ENCODE measurements at places on chromosomes 2 and 18.

DNA sequence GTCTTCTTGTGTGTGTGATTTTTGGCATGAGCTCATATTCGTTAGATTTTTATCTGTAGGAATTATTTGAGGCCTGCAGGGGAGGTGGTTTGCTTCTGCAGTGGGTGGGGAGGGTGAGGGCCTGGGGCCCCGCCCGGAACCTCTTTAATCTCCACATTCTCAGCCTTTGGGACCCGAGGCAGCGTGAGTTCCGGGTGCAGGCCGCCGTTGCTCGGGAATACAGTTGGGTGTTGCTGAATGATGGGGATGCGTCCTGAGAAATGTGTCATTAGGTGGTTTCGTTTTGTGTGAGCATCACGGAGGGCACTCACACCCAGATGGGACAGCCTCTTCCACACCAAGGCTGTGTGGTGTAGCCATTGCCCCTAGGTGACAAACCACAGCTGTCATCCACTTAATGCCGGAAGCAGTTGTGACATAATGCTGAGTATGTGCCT lies 13.7 kb upstream of the GAL3ST2 start:
- DNase-seq, result peak; percentile 70

- DNase-seq, result no peak
Measured at GRCh38 chr18:62723666-62724281, 8.4 kb downstream of the PHLPP1 start.

DNA sequence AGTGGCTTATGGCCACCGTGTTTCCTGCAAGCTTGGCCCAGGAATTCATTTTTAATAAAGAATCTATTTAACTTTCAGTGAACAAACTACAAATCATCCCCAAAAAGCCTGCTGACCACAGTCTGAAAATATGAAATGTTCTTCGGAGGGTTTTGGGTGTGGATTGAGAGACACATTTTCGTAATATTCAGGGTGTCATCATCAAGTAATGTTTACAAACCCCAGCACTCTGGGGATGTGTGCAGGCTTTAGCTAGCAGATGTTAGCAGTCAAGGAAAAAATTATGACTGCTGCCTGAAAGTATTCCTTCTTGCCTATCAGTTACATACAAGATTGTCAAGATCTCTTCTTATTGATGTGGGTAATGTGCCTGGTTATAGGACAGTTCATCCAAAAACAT lies 143.9 kb upstream of the FN1 start:
- no peak for DNase-seq

DNA sequence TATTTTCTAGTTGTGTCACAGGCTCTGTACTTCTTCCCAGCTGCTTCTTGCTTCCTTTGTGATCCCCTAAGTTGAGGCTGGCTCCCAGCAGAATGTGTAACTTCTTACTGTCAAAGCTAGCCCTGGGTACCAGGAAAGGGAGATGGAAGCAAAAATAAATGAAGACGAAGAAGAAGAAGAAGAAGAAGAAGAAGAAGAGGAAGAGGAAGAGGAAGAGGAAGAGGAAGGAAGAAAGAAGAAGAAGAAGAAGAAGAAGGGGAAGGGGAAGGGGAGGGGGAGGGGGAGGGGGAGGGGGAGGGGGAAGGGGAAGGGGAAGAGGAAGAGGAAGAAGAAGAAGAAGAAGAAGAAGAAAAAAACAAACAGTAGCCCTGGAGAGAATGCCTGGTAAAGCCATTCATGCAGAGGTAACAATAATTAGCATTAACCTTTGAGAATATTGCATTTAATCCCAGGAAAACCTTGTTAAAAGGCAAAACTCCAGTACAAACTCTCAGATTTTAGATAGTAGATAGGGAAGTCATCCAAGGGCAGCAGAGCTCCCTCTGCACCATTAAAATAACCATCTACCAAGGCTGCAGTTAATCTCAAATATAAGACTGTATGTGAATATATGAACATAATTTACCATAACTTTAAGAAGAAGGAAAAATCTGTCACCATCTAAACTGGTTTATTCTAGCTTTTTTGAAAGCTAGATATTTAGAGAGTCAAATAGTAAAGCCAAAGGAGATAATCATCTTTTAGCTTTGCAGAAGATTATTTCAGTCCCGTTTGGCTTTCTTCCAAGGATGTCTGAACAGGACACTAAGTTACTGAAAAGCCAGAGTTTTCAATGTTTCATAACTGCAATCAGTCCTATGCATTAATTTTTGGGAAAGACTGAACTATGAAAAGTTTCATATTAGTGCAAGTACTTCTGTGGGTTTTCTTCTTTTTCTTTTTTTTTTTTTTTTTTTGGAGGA lies 44.3 kb upstream of the FBXO11 start:
- no peak for DNase-seq

DNA sequence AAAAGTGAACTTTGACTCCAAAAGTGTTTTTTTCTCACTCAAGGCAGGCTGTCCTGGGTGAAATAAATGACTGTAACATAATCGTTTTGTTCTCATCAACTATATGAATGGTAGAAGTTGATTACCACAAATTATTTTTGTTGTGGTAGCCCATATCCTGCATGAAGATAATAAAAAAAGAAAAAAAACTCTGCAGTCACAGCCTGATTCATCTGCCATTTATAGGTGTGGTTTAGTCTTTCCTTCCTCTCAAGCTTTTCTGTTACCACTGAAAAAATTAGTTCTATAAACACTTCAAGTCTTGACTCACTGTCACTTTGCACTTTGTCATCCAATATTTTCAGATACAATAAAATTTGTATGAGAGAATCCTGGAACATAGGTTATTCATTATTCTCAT lies 522.0 kb downstream of the PLCL1 start:
- DNase-seq, result no peak

GRCh38 chr2:17380003-17380402 lies 138.2 kb downstream of the RAD51AP2 start:
- no peak for DNase-seq

DNA sequence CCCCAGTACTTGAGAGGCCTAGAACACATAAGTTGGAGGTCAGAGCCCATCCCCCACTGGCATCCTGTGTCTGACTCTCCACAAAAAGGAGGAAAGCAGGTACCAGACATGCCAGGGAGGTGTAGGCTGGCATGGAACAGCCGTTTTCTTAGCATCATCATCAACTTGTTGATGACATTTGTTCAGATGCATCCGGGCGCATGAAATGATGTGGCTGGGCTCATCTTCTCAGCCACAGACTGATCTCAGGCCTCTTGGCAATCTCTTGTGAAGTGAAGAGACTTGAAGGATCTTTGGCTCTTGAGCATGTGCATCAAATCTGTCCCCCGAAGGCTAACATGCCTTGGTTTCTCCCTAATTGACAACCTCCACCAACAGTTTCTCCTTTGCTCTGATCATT lies 243.3 kb downstream of the TSN start:
- no peak for DNase-seq

DNA sequence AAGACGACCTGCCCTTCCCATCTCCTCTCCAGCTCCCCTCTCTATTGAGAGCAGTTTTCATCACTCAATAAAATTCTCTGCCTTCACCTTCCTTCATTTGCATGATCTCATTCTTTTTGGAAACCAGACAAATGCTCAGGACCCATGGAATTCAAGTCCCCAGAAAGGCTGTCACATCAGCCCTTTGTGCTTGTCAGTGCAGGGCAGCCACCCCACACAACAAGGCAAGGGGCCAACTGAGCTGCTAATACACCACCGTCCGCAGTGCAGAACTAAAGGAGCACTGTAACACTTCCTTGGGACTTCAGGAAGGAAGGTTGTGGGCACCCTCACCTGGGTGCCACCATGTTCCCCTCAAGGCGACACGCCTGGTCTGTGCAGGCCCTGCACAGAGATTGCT lies 26.2 kb downstream of the MCEE start:
- no peak for DNase-seq

- DNase-seq, result no peak
Measured at GRCh38 chr2:144681389-144681788, 161.5 kb upstream of the ZEB2 start.

DNA sequence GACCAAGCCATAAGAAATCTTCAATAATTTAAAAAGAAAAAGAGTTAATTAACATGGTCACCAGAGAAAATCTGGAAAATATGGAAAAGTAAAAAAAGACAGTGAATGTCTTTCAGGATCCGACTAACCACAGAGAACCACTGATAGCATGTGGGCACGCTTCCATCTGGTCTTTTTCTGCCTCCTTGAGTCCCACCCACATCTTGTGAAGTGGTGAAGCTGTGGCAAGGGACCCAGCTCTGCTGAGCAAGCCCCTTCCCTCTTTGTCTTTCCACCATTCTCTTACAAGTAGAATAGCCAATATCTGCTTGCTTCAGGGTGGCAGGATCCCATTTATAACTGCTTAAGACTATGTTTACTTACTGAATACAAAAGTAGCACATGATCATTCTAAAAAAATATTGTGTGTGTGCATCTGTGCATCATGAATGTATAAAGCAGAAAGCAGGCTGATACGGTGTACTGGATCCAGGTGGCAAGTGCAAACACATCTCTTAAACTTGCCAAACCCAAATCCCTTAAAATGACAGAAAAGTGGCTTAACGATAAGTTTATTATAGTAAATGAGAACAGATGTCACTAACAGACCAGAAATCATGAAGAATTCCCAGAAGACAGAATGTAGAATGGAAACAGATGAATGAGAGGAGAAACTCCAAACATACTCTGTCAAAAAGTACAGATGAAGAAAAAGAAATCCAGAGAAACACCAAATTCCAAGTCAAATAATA lies 52.3 kb downstream of the FOXI3 start:
- DNase-seq, result no peak

GRCh38 chr2:102386867-102387541 lies 31.4 kb downstream of the IL18R1 start:
- DNase-seq, result no peak

DNA sequence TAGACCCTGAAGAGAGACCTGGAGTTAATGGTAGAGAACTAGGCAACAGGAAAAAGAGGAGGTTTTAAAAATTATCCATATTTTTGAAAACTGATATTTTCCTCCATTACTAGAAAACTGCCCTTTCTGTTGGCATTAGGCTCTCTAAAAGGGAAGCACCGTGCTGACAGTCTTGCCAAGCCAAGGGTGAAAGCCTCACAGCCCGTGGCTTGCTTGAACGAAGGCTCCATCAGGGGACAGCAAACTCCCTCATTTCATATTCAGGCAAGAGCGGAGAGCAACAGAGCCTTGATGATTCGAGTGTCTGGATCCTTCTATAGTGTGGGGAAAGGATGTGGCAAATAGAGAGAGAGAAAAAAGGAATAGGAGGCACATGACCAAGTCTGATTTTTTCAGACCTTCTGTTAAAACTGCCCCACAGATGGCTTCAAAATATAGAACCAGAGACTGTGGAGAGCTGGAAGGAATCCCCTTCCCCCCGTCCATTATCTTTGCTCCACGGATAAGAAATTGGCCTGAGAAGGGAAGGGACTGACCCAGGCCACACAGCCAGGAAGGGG lies 67.0 kb downstream of the CACNB4 start:
- no peak for DNase-seq

DNA sequence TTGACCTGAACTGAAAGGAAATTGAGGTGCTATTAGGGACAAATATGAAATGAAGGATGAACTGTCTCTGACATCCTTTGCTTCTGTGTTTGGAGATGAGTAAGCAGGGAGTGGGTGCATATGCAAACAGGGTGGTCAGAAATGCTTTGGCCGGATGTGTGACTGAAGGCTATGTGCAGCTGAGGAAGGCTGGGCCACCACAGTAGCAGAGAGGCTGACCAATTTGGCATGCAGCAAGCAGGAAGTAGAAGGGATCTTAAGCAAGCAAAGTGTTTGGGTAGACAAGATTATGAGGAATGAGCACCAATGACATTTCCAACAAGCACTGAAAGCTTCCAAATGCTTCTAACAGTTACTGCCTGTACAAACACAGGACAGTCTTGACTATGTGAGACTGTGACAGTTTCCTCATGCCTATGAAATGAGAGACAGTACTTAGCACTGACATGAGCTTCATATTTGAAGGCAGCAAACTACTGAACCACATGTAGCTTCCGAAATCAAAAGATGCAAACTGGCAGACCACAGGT lies 3.3 kb upstream of the ACTR3 start:
- DNase-seq, result no peak

DNA sequence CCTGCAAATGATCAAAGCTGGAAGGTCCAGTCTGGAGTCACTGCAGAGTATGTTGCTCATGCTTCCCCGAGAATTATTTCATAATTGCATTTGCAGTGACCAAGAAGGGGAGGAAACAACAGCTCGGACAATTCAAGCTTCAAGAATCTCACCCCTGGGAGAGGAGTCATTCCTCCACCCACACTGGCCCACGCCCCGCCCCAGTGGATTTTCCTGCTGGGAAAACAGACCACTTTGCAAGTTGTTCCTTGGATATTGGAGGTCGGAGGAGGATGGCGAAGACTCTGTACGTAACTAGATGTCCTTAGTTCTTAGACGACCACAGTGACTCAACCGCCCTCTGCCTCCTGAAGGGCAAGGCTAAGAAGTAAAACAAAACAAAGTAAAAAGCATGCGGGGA lies 159.4 kb downstream of the TPO start:
- no peak for DNase-seq

DNA sequence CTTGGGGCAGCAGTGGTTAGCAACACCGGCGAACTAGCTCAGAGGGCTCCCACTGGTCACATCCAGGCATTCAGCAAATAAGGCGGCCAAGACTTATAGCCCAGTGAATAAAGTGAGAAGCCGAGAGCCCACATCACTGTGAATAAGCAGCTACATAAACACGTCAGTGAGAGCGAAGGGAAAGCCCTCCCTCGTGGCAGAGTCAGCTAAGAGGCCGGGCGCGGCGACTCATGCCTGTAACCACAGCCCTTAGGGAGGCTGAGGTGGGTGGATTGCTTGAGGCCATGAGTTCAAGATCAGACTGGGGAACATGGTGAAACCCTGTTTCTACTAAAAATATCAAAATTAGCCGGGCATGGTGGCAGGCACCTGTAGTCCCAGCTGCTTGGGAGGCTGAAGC lies 5.2 kb downstream of the D2HGDH start:
- DNase-seq, result no peak

DNA sequence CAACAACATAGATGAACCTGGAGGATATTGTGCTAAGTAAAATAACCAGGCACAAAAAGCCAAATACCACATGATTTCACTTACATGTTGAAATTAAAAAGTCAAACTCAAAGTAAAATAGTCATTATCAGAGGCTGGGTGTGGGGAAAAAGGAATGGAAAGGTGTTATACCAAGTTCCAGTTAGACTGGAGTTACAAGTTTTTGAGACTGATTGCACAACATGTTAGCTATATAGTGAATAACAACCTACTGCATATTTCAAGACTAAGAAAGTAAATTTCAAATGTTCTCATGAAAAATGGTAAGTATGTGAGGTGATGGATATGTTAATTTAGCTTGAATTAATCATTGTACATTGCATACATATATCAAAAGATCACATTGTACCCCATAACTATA lies 116.8 kb upstream of the HNMT start:
- DNase-seq, result no peak

DNA sequence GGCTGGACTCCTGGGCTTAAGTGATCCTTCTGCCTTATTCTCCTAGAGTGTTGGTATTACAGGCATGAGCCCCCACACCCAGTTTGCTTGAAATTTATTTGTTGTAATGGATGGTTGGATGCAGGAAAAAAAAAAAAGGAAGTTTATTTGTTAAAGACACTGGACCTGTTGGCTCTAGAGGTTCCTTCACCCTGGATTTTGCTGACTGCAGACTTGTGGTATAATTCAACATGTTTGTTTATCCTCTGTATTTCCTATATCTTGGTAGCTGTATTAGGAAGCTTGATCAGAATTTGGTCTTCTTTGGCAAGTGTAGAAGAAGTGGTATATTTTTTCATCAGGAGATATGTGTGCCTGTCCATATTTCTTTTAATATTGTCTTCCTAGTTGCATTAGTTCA lies 138.7 kb downstream of the LDLRAD4 start:
- no peak for DNase-seq

All from DMS153 (cell line).